ENCODE measurements at places on chromosomes 1 and 21.

DNA sequence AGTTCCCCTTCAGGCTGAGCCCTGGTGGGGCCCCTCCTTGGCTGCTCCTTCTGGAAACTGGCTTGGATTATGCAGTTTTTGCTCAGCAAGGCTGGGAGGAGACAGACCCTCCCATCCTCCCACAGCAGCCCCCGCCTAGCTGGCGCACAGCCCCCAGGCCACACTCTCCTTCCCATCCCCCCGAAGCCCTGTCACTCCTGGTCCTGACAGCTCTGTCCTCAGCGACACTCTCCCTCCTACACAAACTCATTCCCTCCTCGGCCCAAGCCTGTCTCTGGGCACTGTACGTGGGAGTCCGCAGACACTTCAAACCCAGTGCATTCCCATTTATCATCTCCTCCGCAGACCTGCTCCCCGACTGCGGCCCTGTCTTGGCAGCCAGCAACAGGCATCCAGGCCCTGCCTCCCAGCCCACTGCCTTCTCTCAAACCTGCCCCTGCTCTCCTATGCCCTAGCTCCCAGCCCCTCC lies 25.0 kb upstream of the EPHB2 start:
- no peak for DNase-seq

- DNase-seq = no peak
Measured at GRCh38 chr1:41509270-41509671, 24.8 kb upstream of the EDN2 start.

- DNase-seq = no peak
Measured at GRCh38 chr1:178510155-178510554, 2.8 kb upstream of the TEX35 start.

DNA sequence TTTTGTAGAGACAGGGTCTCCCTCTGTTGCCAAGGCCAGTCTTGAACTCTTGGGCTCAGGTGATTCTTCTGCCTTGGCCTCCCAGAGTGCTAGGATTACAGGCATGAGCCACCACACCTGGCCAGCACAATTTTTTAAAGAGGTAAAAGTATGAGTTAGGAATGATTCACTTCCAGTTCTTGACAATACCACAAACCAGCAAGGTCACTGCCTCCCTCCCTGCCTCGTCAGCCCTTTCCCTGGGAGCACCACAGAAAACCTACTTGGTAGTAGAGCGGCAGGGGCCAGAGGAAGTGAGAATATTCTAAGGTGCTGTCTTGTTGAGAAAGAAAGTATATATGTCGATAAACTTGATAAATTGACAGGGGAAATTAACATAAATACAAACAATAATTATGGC lies 10.8 kb upstream of the CDA start:
- DNase-seq = no peak

DNA sequence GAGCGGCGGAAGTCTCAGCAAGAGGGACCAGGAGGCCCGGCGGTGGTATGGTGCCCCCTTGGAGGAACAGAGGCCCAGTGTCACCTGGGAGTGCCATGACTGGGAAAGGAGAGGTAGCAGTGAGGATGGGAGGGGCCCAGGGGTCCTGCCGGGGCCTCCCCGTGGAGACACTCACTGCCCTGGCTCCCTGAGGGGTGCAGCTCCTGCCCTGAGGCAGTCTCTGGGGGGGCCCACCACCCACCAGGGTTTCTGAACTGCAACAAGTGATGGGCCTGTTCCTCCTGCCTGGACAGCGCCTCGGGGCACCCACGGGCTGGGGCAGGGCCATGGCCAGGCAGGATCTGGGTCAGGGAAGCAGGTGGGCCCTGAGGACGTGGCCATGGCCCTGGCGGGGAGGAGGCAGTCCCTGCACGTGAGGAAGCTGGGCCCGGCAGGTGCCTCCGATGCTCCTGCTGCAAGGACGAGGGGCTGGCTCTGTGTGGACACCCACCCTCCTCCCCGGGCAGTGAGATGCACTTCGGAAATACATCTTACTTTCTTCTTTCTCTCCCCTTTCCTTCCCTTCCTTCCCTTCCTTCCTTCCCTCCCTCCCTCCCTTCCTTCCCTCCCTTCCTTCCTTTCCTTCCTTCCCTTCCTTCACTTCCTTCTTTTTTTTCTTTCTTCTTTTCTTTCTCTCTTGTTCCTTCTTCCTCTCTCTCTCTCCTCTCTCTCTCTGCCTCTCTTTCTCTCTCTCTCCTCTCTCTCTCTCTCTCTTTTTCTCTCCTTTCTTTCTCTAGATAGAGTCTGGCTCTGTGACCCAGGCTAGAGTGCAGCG lies 66.6 kb downstream of the MORN1 start:
- DNase-seq = no peak

GRCh38 chr1:3442901-3443300 lies 11.6 kb upstream of the ARHGEF16 start:
- no peak for DNase-seq

GRCh38 chr1:117059678-117060440 lies at the start of gene TTF2:
TTF2 (plus strand) TSS chr1:117060326; CDS start chr1:117060347, 21 bp downstream.
- DNase-seq = peak; percentile 99

DNA sequence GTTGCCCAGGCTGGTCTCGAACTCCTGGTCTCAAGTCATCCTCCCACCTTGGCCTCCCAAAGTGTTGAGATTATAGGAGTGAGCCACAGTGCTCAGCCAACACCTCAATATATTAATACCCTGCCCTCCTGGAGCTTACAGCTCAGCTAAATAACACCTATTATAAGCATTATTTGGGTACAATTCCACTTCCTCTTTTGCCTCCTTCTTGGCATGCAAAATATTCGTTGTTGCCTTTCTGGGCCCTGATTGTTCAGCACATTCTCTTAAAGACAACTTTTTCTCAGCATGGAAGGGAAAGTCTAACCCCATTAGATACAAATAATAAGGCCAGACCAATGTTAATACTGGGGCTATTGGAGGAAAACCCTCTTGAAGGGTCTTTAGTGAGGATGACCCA lies 2.8 kb downstream of the PAQR7 start:
- no peak for DNase-seq

DNA sequence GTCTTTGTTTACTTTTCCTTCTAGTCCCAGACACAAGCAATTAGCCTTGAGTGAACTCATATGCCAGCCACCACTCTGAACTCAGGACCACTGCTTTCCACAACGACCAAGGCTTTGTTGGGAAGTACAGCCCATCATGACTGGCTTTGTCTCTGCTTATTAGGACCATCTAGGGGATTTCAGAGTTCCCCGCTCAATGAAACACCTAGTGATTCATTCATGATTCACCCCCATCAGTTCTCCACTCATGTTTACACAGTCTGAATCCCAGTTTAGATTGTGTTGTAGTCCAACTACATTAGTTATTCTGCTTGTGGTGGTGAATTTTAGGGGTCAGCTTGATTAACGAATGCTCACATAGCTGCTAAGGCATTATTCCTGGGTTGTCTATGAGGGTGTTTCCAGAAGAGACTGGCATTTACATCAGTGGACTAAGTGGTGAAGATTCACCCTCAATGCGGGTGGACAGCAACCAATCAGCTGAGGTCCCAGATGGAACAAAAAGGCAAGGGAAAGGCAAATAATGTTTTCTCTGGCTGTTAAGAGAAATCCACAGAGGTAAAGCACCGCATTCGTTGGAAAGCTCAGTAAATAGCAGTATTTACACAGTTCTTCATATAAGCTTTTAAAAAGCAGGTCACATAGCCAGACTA lies 122.7 kb downstream of the RGS21 start:
- DNase-seq = no peak

DNA sequence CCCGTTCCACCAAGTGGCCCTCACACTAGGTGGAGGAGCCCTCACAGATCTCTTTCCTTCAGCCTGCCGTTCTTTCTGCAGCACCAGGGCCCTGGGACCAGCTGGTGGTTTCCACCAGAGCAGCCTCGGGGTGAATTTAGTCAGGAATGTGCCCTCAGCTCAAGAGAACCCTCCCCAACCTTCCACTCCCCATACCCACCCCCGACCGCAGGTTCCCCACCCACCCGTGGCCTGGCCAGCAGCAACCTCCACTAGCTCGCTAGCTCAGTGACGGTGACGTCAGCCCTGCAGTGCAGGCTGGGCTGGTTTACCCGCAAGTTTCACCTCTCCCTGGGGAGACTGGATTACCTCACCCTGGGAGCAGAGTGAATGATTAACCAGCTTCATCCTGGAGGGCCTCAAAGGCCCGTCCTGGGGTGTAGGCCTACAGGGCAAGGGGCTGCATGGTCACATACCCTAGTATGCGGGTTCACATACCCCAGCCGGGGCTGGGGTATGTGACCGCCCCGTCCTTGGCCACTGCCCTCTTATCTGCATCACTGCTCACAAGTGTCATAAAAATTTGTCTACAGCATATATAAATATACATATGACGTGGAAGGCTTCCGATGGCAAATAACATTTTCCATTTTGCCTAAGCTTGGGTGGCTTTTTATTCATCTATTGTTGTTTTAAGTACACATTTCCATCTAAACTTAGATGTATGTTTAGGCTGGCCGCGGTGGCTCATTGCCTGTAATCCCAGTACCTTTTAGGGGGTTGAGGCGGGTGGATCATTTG lies 24.5 kb downstream of the ELF3 start:
- peak; percentile 83 for DNase-seq

DNA sequence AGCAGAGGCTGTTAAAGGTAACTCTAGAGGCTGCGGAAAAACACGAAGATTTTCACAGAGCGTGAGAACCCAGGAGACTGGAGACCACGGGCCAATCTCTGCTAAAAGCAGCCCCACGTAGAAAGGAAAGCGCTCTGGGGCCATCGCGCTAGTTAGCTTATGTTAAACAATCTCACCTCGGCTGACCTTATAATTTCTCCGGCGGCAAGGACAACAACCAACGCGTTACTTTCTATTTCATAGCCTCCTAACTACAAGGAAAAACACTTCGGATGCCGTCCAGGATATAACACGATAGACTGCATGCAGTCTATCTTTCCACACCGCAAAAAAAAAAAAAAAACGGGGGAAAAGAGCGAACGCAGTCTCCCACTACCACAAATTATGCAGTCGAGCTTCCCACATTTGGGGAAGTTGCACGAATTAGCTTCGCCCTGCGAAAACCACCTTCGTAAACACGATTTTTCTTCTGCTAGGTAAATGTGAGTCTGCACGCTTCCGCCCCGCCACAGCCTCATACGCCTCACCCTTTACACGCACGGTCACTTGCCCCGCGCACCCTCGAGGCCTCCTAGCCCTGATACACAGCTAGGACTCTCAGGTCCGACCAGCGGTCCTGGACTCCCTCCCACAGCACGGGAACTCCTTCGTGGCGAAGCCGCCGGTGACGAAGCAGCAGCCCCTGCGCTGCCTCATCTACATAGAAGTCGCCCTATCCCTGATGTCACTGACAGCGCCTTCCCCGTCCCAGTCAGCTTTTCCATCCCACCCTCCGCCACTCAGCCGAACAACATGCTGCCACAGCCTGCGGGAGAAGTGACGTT lies 87.8 kb downstream of the PRKAB2 start:
- peak; percentile 68 for DNase-seq

- DNase-seq = no peak
Measured at GRCh38 chr1:73744985-73745384, 453.0 kb downstream of the LRRIQ3 start.

- DNase-seq = no peak
Measured at GRCh38 chr1:30804352-30804751, 46.8 kb upstream of the LAPTM5 start.

DNA sequence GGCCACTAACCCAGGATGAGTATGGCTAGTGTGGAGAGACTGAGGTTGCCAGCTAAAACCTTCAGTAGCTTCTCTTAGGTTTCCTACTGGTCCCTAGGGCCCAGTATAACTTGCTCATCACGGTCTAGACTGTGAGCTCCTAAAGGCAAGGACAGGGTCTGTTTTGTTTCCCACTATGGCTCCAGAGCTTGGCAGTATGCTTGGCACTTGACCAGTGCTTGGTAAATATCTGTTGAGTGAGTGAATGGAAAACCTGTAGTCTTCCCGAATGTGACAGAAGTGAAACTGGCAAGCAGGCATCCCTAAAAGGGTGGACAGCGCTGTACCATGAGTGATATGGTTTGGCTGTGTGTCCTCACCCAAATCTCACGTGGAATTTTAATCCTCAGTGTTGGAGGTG lies 13.1 kb upstream of the PARS2 start:
- DNase-seq = no peak
